ENCODE measurements at places on chromosomes 3 and 15. TPM values are rescaled to one million over a fixed set of nuclear protein-coding genes. Genes with fewer than 3 reads are reported as not detected.

DNA sequence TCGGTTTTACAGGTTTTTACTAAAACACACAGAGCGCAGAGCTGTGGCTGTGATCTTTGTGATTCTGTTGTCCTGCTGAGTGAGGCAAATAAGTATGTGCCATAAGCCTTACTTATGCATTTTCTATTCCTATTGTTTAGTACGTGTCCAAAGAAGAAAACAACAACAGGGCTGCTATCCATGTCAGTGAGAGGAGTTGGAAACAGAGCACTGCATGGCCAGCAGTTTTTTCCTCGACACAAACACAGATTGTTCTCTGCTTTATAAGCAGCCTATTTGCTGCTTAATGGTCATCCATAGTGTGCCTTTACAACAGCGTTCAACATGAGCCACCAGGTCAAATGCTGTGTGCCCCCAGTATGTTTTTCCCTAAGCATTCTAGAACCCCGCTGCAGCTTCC, 79.8 kb downstream of the SHQ1 start:
- H3K4me3 ChIP-seq, result no peak overlapping the region
- no peaks in the 10 kb centered on the region for H3K4me1 ChIP-seq
- H3K27ac ChIP-seq, result no peak overlapping the region
- no peaks in the 10 kb centered on the region for H3K36me3 ChIP-seq
- no peak for DNase-seq

GATM gene
- total RNA-seq, result 0.60 TPM

- H3K4me3 ChIP-seq, result no peak overlapping the region
- H3K4me1 ChIP-seq, result peaks cover 7% of the 10 kb centered on the region
- no peaks in the 10 kb centered on the region for H3K36me3 ChIP-seq
- H3K27me3 ChIP-seq, result no peaks in the 10 kb centered on the region
- H3K27ac ChIP-seq, result no peak overlapping the region
Observed at GRCh38 chr15:67005294-67005996, 60.0 kb upstream of the SMAD3 start.

- no peak for DNase-seq
- no peak overlapping the region for H3K27ac ChIP-seq
- peaks cover 30% of the 10 kb centered on the region for H3K4me1 ChIP-seq
Observed at GRCh38 chr15:66291816-66292570, 1.4 kb upstream of the DIS3L start.
